IPS DF 19.7 (cell line): ENCODE measurements at places on chromosomes 6 and 20.

GRCh38 chr6:21588481-21589351 lies 4.8 kb upstream of the SOX4 start:
- no peak for DNase-seq

- no peak for DNase-seq
Observed at GRCh38 chr20:35312318-35312717, 20.1 kb upstream of the FAM83C start.

GRCh38 chr6:119096721-119097565 lies 18.5 kb upstream of the FAM184A start:
- no peak for DNase-seq

GRCh38 chr6:138666636-138667035 lies 106.9 kb upstream of the CCDC28A start:
- no peak for DNase-seq

DNA sequence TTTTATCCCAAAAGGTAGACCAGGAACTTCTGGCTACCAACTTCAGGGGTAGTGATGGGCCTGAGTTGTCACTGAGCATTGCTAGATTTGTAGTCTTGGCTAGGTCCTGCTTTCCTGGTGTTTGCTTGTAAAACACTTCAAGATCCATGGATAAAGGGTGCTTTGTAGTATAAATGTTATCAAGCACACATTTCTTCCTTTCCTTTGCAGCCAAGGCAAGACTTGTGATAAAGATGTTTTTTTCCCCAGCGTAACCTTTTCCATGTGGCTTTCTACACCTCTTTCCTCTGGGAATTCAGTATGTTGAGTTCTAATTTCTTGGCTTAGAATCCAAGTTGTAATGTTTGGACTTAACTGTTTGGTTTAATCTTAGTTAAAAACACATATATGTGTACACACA lies 122.8 kb upstream of the CLDN20 start:
- DNase-seq, result no peak

GRCh38 chr6:127100510-127101140 lies 17.8 kb upstream of the RSPO3 start:
- no peak for DNase-seq

DNA sequence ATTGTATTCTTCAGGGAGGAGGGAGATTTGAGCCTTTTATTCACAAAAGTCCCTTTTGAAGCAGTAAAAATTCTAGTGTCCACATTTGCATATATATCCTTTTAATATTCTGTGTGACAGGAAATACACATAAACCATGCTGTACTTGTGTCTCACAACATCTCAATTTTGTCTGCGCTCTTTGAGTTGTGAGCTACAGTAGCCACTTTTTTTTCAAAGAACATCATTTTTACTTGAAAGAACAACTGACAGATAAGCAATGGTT lies 21.3 kb downstream of the LMBRD1 start:
- no peak for DNase-seq
